ENCODE measurements at places on chromosomes 4 and X. TPM values are rescaled to one million over a fixed set of nuclear protein-coding genes. Genes with fewer than 3 reads are reported as not detected.

GYG2 gene
- total RNA-seq = not detected

GRIA2 gene
- total RNA-seq = not detected

EGF gene
- not detected for total RNA-seq

MAGEA4 gene
- not detected for total RNA-seq

SATL1 gene
- total RNA-seq = not detected

ABCG2 gene
- 0.56 TPM for total RNA-seq

ZBED1 gene
- total RNA-seq = 46.2 TPM

LNX1 gene
- total RNA-seq = not detected

- DNase-seq = no peak
Observed at GRCh38 chr4:147056940-147057610, 111.4 kb upstream of the TTC29 start.

GRCh38 chr4:182975806-182976205, 58.6 kb upstream of the DCTD start:
- no peak for DNase-seq

GRCh38 chr4:665751-666435, 8.2 kb downstream of the ATP5ME start:
- DNase-seq = no peak

- DNase-seq = peak; percentile 78
Observed at GRCh38 chrX:153969904-153970356, 1.7 kb downstream of the HCFC1 start.

DNA sequence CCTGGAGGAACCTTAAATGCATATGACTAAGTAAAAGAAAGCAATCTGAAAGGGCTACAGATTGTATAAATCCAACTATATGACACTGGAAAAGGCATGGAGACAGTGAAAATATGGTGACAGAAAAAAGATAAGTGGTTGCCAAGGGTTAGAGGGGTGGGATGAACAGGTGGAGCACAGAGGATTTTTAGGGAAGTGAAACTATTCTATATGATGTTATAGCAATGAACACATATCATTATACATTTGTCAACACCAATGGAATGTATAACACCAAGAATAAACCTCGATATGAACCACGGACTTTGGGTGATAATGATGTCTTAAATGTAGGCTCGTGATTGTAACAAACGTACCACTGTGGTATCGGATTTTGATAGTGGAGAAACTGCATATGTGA, 40.7 kb downstream of the NPY5R start:
- DNase-seq = no peak

DNA sequence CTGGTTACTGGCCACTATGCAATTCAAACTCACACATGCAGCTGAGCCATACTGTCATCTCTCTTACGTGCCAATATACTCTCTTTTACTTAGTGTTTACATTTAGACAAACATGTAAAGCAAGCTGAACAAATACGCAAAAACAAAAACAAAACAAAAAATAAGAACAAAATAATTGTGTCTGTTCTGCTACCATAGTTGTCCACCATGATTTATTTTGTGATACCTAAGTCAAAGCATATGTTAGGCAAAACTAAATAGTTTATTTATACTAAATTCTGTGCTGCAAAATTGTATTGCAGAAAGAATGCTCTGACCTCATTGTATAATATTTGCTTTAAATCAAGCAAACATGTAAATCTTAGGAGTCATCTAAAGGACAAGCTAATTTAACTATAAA, 943.2 kb upstream of the AGA start:
- no peak for DNase-seq

DNA sequence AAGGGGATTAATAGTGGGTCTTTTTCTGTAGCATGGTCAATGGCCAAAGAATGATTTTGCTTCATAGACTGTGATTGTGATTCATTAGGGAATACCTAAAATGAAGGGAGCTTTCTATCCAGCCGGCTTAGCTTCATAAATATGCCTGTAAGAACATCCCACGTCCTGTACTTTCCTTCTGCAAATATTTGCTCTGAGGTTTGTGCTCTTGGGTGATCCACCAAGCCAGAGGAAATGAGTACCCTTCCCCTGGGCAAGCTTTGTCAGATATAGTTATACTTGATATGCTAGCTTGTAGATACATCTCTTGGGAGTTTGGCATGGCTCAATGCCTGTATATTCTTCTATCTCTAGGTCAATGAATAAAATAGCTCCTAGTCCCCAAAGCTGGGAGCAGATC, 28.2 kb upstream of the SPARCL1 start:
- DNase-seq = no peak

- no peak for DNase-seq
Observed at GRCh38 chrX:86171366-86171765, 23.1 kb downstream of the DACH2 start.

DNA sequence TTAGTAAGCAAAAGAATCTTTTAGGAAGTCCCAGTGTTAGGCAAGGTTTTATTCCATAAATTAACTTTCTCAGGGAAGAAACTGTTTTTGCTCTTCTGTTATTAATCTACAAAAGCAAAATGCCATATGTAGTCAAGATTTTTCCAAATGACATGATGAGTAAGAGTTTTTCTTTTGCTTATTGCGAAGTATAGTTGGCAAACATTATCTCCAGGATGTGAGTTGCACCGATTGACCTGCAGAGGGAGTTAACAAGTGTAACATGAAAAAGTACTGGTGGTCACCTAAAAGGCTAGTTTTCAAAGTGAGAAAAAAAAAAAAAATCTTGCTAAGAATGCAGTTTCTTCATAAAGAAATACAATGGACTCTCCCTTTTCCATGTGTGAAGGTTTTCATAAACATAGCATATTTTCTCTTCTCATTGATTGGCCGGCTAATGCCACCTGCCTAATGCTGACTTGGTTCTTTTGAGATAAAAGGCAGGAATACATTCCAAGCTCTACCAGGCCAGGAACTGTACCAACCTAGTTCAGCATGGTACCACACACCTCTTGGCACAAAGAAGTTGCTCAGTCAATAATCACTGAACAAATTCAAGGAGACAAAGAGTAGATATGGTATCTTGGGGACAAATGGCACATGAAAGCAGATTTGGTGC, 100.2 kb downstream of the LNX1 start:
- DNase-seq = no peak

DNA sequence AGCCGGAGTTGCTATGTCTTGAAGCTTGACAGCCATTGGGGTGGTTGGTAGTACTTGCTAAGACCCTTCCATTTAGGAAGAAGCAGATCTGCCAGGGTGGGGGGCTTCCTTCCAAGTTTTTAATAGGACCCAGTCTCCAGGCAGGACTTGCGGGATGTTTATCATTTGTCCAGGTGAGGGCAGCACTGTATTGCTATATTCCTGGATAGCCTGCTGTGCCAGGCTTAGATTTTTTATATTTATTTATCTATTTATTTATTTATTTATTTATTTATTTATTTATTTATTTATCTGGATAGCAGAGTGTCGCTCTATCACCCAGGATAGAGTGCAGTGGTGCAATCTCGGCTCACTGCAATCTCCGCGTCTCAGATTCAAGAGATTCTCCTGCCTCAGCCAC, 87.4 kb upstream of the CT45A1 start:
- no peak for DNase-seq

- DNase-seq = no peak
Observed at GRCh38 chr4:40354158-40354557, 19.0 kb downstream of the CHRNA9 start.

- DNase-seq = no peak
Observed at GRCh38 chr4:19005211-19005610, 983.7 kb upstream of the LCORL start.

- DNase-seq = no peak
Observed at GRCh38 chrX:63930140-63930539, 145.1 kb upstream of the ARHGEF9 start.

GRCh38 chr4:90290345-90290744, 163.2 kb downstream of the CCSER1 start:
- DNase-seq = no peak

All from activated CD4-positive, alpha-beta T cell treated with anti-CD3 and anti-CD28 coated beads, Interleukin-2, amount 10 ng/mL, durations not matched to agents 24 days and 14 days (primary cell).